ENCODE measurements at places on chromosomes 4 and X.

DNA sequence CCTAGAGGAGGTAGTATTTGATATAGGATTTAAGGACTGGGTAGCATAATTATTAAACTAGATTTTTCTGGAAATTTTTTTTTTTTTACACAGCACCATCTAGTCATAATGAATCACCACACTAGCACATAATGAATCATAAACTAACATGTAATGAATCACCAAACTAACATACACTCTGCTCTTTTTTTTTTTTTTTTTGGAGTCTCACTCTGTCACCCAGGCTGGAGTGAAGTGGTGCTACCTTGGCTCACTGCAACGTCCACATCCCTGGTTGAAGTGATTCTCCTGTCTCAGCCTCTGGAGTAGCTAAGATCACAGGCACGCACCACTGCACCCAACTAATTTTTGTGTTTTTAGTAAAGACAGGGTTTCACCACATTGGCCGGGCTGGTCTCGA is 92.5 kb downstream of the FAM13A start:
- no peak for DNase-seq

GRCh38 chr4:114911111-114911510 is 202.3 kb downstream of the NDST4 start:
- no peak for DNase-seq

- DNase-seq = no peak
Observed at GRCh38 chrX:82163701-82164100, 961.8 kb downstream of the SH3BGRL start.

- no peak for DNase-seq
Observed at GRCh38 chr4:61298178-61298740, 98.1 kb downstream of the ADGRL3 start.

DNA sequence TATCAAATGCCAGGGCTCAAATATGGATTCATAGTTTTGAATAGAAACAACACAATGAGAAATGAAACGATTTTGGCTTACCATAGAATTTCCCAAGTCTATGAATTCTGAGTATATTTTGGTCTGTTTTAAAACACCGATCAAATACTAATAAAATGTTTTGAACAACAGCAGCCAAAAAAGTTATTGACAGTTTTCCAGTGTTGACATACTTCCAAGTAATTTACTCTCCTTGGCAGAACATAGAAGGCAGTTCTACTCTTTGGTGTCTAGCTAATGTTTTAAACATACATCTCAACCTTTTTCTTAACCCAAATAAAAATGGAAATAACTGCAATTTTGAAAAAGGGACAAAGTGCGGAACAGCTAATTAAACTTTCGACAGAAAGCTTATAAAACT is 1419.8 kb downstream of the ADGRL3 start:
- no peak for DNase-seq
